HFFc6 (cell line): ENCODE measurements at places on chromosomes 6 and 20.

DNA sequence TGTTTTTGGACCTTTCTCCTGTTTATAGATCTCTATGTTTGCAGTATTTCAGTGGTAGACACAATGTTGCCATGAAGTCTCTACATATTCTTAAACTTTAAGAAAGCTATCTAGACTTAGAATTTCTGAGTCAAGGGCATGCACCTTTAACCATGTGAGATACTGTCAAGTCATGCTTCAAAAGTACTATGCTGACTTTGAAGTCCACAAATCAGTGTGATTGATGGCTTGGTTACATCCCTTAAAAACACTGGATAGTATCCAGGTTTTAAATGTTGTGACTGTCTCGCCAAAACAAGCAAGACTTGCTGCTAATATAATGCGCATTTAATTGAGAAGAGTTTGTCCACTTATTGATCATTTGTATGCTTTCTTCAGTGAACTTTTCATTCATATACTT, 30.5 kb downstream of the ZNF334 start:
- no peaks in the 10 kb centered on the region for H3K4me1 ChIP-seq
- H3K27ac ChIP-seq, result no peak overlapping the region
- no peak overlapping the region for H3K4me3 ChIP-seq
- peaks cover 3% of the 10 kb centered on the region for H3K27me3 ChIP-seq
- no peak for DNase-seq

GRCh38 chr6:35147026-35147425, 5.9 kb upstream of the TCP11 start:
- peaks cover 71% of the 10 kb centered on the region for H3K4me1 ChIP-seq
- H3K27me3 ChIP-seq, result no peaks in the 10 kb centered on the region; the same call in 1 of the 2 replicates
- H3K4me3 ChIP-seq, result no peak overlapping the region
- no peak for DNase-seq

- no peak for DNase-seq
- no peaks in the 10 kb centered on the region for H3K4me1 ChIP-seq
- no peaks in the 10 kb centered on the region for H3K36me3 ChIP-seq
- H3K27ac ChIP-seq, result no peak overlapping the region
- no peak overlapping the region for H3K4me3 ChIP-seq
Observed at GRCh38 chr6:94184666-94185464, 765.5 kb upstream of the EPHA7 start.

GRCh38 chr6:11341867-11342266, 109.4 kb upstream of the NEDD9 start:
- H3K4me3 ChIP-seq, result no peak overlapping the region
- H3K27ac ChIP-seq, result no peak overlapping the region
- H3K27me3 ChIP-seq, result peaks cover 2% of the 10 kb centered on the region
- peak; percentile 28 for DNase-seq
- H3K4me1 ChIP-seq, result peaks cover 12% of the 10 kb centered on the region

DNA sequence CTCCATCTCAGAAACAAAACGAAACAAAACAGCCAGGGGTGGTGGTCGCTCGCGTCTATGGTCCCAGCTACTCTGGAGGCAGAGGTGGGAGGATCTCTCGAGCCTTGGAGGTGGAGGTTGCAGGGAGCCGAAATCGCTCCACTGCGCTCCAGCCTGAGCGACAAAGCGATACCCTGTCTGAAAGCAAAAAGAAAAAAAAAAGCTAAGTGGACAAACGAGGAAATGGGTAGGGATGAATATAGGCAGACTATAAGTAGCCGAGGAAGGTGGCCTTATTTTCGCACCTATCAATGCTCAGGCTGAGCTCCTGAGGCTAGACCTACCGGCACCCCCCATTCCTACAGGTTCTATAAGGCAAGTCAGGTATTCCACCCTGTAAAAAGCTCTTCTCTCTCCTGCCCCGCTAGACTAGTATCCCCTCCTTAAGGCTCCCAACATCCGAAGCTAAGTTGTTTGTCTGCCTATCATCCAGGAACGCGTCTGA, 650 bp upstream of the CASP8AP2 start:
- H3K4me1 ChIP-seq, result peaks cover 15% of the 10 kb centered on the region
- H3K27me3 ChIP-seq, result no peaks in the 10 kb centered on the region; the same call in 1 of the 2 replicates
- peaks cover 18% of the 10 kb centered on the region; the same call in 1 of the 2 replicates for H3K36me3 ChIP-seq
- peak overlapping the region; percentile 85 for H3K27ac ChIP-seq

DNA sequence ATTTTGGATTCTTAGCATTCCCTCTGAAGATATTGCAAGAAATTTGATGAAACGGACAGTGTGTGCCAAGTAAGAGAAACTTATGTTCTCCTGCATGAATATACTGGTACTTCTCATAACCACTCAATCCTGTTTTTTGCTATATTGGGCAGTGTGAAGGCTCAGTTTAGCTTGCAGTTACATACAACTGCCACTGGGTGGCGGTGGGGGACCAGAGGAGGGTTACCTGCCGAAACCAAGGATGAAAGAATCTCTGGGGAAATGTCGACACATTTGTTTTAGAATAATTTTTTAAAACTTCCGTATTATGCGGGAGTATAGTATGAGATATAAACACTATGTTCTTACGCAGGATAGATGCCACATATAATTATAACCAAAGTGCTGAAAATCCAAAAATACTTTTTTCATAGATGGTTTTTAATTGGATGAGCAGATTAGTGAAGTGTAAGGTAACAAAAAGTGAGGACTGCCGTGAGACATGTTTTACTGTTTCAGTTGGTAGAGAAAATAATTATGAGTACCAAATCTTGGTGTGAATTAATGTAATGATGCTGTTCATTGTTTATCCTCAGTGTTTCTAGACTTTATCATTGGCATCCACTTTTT, 9.7 kb downstream of the TRMT11 start:
- H3K27ac ChIP-seq, result no peak overlapping the region
- no peaks in the 10 kb centered on the region for H3K27me3 ChIP-seq
- H3K36me3 ChIP-seq, result peaks cover 5% of the 10 kb centered on the region
- H3K4me3 ChIP-seq, result peak overlapping the region; percentile 65; the same call in 1 of the 2 replicates
- DNase-seq, result peak; percentile 42

DNA sequence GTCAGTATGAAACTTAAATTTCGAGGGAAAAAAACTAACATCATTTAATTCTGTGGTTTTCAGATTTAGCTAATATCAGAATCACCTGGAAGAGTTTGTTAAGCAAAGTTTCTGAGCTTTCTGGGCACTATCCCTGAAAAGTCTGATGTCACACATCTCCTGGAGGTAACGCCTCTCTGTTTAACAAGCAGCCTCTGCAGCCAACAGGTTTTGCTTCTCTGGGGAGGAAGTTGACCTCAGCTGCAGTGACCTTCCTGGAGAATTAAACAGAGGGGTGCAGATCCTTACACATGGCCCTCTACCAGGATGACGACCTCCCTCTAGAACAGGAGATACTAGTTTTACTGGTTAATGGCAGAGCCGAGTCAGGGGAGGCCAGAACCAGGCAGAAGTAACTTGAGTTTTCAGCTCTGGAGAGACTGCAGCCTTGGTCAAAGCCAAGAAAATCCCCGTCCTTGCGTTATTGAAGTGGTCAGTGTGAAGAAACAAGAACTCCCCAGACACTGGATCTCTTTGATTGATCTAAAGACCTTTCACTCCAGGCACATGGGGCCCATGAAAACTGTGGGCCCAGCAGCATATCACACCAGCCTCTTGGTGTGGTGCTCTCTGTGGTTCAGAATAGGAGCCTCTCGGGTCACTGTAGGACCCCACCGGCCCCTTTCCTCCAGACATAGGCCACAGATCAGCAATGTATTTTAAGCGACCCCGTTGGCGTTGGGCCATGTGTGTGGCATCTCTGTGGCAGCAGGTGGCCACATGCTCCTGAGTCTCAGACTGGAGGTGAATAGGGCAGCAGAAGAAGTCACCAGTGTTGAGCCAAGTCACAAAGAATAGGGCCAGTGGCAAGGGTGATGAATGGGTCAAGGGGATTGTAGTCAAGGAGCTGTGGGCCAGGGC, 33.4 kb upstream of the CCR6 start:
- H3K4me3 ChIP-seq, result no peak overlapping the region
- no peaks in the 10 kb centered on the region for H3K36me3 ChIP-seq
- H3K27me3 ChIP-seq, result no peaks in the 10 kb centered on the region
- H3K27ac ChIP-seq, result no peak overlapping the region
- H3K4me1 ChIP-seq, result no peaks in the 10 kb centered on the region

GRCh38 chr20:36085686-36086267, 68.8 kb upstream of the EPB41L1 start:
- H3K27ac ChIP-seq, result peak overlapping the region; percentile 69
- peak overlapping the region; percentile 71 for H3K4me3 ChIP-seq
- H3K4me1 ChIP-seq, result peaks cover 39% of the 10 kb centered on the region
- peak; percentile 66 for DNase-seq
- peaks cover 9% of the 10 kb centered on the region for H3K27me3 ChIP-seq

DNA sequence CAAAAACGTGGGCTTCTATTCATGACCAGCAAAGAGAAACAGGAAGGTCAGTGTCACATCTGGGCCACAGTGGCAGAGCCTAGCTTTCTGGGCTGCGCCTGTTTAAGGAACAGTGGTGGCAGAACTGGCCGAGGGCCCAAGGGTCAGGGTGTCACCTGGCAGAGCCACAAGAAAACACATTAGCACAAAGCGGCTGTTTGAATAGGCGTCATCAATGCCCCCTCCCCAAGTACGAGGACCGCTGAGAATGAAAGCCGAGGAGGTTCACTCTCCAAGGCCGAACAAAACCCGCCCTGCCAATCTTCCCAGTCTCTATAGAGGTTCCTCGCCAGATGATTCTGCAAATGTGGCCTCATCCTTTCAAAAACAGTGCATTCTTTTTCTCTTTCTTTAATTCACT, 125.2 kb upstream of the TRAF3IP2 start:
- H3K4me3 ChIP-seq, result no peak overlapping the region
- H3K36me3 ChIP-seq, result peaks cover 17% of the 10 kb centered on the region
- H3K27ac ChIP-seq, result no peak overlapping the region
- H3K4me1 ChIP-seq, result peaks cover 34% of the 10 kb centered on the region

- no peak overlapping the region for H3K27ac ChIP-seq
- no peak overlapping the region for H3K4me3 ChIP-seq
Observed at GRCh38 chr20:4112481-4113421, 97.4 kb upstream of the RNF24 start.

DNA sequence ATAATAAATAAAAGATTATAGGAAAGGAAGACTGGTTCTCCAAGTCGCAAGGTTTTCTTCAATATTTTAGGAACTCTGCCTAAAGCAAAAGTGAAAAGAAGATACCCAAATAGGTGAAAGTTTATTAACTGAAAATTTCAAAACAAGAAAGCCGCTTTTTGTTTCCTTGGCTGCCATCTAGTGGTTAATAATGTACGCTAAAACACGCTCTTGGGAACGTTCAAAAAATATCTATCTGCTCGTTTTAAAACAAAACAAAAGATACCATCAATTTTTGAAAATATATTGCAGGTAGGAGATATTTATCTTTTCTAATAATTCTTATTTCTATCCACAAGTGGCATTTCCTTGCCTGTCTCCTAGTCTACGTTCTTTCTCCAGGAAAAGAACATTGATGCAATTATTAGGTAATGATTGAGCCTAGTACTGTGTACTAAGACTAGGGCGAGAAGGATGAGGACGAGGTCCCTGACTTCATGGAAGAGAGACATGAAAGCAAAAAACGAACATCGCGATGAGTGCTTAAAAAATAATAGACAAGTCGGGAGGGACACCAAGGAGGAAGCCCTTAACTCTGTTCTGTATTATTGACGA, 97.2 kb downstream of the SPTLC3 start:
- DNase-seq, result peak; percentile 14
- H3K36me3 ChIP-seq, result no peaks in the 10 kb centered on the region
- H3K4me3 ChIP-seq, result no peak overlapping the region
- no peak overlapping the region for H3K27ac ChIP-seq

- H3K4me3 ChIP-seq, result peak overlapping the region; percentile 67
- peaks cover 72% of the 10 kb centered on the region for H3K36me3 ChIP-seq
- peaks cover 77% of the 10 kb centered on the region for H3K4me1 ChIP-seq
- peak; percentile 88 for DNase-seq
- peak overlapping the region; percentile 82 for H3K27ac ChIP-seq
Observed at GRCh38 chr20:41482647-41483552, 116.3 kb upstream of the EMILIN3 start.

- H3K27me3 ChIP-seq, result peaks cover 3% of the 10 kb centered on the region; the same call in 1 of the 2 replicates
- H3K27ac ChIP-seq, result peak overlapping the region; percentile 14; the same call in 1 of the 2 replicates
- no peak overlapping the region for H3K4me3 ChIP-seq
- peaks cover 43% of the 10 kb centered on the region for H3K4me1 ChIP-seq
- H3K36me3 ChIP-seq, result peaks cover 17% of the 10 kb centered on the region
Observed at GRCh38 chr6:57158658-57159057, 13.5 kb upstream of the BAG2 start.

GRCh38 chr20:4136078-4136966, 121.0 kb upstream of the RNF24 start:
- H3K4me3 ChIP-seq, result peak overlapping the region; percentile 45; the same call in 1 of the 2 replicates
- peaks cover 2% of the 10 kb centered on the region; the same call in 1 of the 2 replicates for H3K27me3 ChIP-seq
- peaks cover 36% of the 10 kb centered on the region for H3K4me1 ChIP-seq
- H3K27ac ChIP-seq, result peak overlapping the region; percentile 91

- H3K4me3 ChIP-seq, result no peak overlapping the region
- H3K4me1 ChIP-seq, result no peaks in the 10 kb centered on the region
- no peak overlapping the region for H3K27ac ChIP-seq
- peaks cover 31% of the 10 kb centered on the region for H3K27me3 ChIP-seq
Observed at GRCh38 chr20:33162313-33162712, 5.6 kb upstream of the BPIFA2 start.

GRCh38 chr6:159464816-159465215, 228.2 kb downstream of the SOD2 start:
- H3K27me3 ChIP-seq, result peaks cover 6% of the 10 kb centered on the region; the same call in 1 of the 2 replicates
- no peak for DNase-seq
- H3K36me3 ChIP-seq, result no peaks in the 10 kb centered on the region
- peaks cover 6% of the 10 kb centered on the region; the same call in 1 of the 2 replicates for H3K4me1 ChIP-seq

- peaks cover 61% of the 10 kb centered on the region for H3K27me3 ChIP-seq
- H3K4me1 ChIP-seq, result no peaks in the 10 kb centered on the region
- no peak for DNase-seq
- no peak overlapping the region for H3K4me3 ChIP-seq
- H3K36me3 ChIP-seq, result no peaks in the 10 kb centered on the region
Observed at GRCh38 chr20:62524505-62524911, 48.7 kb upstream of the GATA5 start.

- H3K4me3 ChIP-seq, result no peak overlapping the region
- DNase-seq, result no peak
- no peaks in the 10 kb centered on the region; the same call in 1 of the 2 replicates for H3K27me3 ChIP-seq
- no peaks in the 10 kb centered on the region for H3K4me1 ChIP-seq
- no peak overlapping the region for H3K27ac ChIP-seq
Observed at GRCh38 chr6:170201361-170201760, 89.5 kb downstream of the DLL1 start.

GRCh38 chr6:161079566-161080262, 88.1 kb downstream of the MAP3K4 start:
- H3K4me1 ChIP-seq, result peaks cover 6% of the 10 kb centered on the region
- H3K36me3 ChIP-seq, result peaks cover under 1% of the 10 kb centered on the region; the same call in 1 of the 2 replicates
- H3K27ac ChIP-seq, result peak overlapping the region; percentile 76

DNA sequence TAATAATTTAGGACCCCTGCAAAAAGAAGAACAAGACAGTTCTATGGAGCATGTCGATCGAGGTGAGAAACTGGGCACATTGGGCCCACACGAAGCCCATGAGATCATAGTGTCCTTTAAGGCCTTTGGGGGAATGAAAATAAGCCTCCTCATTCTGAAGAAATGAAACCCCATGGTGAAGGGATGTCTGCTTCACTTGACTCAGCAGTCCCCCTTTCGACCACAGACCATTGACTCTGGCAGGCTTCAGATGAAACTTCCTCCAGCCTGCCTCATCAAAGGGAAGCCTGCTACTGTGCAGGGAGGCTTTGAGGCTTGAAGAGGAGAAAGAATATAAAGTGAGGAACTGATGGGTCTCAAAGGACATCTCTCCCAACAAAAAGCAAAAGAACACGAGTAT, 144.2 kb upstream of the FBXL4 start:
- H3K27ac ChIP-seq, result no peak overlapping the region
- peaks cover 12% of the 10 kb centered on the region; the same call in 1 of the 2 replicates for H3K27me3 ChIP-seq
- no peaks in the 10 kb centered on the region for H3K36me3 ChIP-seq
- H3K4me1 ChIP-seq, result no peaks in the 10 kb centered on the region

- H3K27me3 ChIP-seq, result peaks cover 1% of the 10 kb centered on the region; the same call in 1 of the 2 replicates
- H3K36me3 ChIP-seq, result no peaks in the 10 kb centered on the region
- H3K4me1 ChIP-seq, result no peaks in the 10 kb centered on the region
- no peak overlapping the region for H3K27ac ChIP-seq
Observed at GRCh38 chr6:99138445-99138844, 190.7 kb upstream of the FBXL4 start.
